ENCODE measurements at places on chromosomes 1 and 21.

DNA sequence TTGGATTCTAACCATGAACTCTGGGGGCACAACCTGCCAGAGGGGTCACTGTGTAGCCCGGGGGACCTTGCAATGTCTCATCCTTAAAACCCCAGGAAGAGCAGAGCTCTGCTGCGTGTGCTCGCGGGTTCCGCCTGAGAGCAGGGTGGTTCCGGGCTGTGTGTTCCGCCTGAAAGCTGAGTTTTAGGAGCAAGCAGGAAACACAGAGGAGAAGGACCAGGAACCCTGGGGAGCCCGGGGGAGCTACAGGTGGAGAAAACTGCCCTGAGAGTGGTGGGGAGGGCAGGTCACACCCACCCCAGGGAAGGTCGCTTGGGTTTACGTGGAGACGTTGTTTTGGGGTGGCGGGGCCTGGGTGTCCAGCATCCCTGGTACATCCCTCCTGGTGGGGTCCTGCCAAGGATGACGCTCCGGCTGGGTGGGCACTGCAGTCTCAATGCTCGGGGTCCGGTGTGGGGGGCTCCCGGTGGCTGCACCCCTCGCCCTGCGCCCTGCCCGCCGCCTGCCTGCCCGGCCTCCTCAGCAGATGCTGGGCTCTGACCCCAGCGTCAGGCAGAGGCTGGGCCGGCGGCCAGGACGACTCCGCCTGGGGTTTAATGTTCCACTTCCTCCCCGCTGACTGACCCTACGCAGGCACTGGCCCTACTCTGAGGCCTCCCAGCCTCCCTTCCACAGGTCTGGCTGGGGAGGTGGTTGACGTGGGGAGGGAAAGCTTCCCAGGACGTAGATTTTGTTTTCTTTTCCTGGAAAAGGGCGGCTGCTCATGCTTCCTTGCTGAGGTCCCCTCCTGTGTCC, 17.3 kb upstream of the C1orf159 start:
- DNase-seq = no peak

DNA sequence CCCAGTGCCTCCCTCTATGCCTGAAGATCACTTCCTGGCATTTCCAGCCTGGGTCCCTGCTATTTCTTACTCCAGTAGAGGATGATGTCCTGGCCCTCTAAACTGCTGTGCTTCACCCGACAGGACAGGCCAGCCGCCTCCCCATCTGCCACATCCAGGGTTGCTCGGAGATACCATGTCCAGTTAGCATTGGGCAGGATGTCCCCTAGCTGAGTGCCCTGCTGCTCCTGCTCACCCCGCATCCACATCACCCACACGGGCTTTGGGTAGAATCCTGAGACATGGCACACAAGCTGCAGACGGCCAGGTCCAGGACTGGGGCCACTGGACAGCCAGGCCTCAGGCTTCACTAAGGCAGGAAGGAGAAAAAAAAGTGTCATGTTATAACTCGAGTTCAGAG, 2.0 kb downstream of the CD1B start:
- no peak for DNase-seq

DNA sequence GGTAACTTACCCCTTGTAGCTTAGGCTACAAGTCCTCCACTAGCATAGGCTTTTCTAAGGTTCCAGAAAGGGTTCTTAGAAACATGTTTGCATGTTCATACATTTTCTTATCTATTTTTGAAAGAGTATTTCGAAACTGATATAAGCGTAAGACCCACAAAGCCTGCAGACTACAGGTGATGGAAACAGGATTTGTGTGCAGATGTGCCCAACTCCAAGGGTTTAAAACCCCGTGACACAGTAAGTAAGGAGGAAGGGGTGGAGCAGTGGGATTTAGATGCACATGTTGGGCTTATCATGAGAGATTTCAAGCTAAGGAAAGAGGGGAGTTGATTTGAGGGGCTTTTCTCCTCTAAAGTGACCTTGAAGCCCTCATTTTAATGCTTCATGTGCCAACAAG, 164.7 kb downstream of the LTN1 start:
- DNase-seq = no peak

- no peak for DNase-seq
Measured at GRCh38 chr1:22263359-22263758, 120.5 kb upstream of the WNT4 start.

GRCh38 chr1:12244585-12244984, 14.8 kb downstream of the VPS13D start:
- no peak for DNase-seq

DNA sequence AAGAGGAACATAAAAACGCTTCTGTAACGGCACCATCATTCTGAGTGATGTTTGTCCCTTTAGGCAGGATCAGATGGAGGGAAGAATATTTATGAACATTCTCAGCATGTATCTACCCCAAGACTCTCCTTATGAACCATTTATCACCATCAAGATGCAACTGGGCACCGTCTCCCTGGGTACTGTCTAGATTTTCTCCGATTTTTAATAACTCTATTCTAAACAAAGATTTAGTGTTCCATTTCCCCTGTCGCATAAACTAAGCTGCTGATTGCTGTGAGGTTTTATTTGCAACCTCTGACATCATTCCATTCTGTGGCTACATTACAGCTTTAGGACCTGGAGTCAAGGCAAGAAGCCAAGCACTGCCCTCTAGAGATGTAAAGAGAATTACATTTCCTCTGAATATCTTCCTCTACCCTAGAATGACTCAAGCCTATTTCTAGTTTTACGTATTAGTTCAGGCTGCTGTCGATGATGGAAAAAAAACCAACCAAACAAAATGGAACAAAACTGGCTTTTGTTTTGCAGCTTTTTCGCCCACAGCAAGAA, 130.1 kb upstream of the MAP1LC3C start:
- DNase-seq = no peak

All from renal cortex interstitium (tissue), 15 donors.